ENCODE measurements at places on chromosomes 11 and 22.
A peak's percentile ranks its signal among the peaks of the same experiment; 100 is the strongest.

DNA sequence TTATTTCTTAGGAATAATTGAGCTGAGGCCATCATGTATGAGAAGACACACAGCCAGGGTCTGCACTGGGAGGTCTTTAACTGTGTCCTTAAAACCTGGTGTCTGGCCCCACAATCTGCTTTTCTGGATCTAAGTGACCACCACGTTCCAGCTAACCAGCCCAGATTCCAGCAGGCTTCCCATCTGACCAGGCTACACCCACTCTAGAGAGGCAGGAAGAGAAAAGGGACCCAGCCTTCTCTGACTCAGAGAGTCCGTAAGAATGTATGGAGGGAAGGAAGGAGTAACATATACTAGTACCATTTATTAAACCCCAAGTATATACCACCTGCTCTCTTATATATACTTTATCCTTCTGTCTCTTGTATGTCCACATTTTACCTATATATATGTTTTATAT, 80.1 kb downstream of the LDLRAD3 start:
- peak; percentile 61 for DNase-seq

DNA sequence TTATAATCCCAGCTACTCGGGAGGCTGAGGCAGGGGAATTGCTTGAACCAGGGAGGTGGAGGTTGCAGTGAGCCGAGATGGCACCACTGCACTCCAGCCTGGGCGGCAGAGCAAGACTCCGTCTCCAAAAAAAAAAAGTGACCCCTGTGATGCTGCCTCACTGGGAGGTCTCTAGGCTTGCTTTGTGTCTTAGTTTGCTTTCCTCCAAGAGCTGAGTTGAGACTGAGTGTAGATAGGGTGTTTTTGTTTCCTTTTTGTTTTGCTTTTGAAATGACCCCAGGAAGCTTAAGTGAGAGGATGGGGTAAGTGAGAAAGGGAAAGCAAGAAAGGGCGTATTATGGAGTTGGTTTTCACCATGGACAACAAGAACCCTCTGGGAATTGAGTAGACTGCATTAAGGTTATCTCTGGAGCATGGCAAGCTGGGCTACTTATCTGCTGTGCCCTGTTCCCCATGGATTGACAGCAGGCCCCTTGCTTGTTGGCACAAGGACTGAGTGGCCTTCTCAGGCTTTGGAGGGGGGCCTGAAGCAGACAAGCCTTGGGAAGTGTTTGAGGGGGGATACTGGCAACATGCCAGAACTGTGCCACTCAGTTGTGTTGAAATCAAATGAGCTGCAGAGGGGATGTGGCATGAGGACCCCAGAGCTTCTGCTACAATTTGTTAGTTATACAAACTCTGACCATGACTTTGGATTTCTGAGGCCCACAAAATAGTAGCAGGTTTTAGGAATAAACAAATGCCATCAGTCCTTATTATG, 300.6 kb upstream of the C11orf87 start:
- DNase-seq = no peak

DNA sequence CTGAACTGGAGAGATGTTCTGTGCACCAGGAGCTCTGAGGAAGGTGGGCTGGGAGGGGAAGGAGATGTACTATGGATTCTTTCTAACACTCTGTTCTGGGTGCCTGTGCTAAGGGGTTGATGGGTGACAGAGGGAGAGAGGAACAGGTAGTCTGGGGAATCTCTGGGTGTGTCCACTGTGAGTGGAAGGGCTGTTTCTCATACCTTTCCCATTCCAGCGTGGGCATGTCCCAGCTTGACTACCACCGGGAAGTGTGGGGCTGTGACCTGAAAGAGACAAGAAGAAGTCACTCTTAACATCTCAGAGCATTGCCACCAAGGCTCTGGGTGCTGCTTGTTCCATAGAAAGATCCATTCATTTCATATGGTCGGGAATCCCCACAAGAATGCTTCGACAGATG, 121.9 kb downstream of the FBXO7 start:
- no peak for DNase-seq

GRCh38 chr11:22192642-22193347, at the start of gene ANO5:
Gene ANO5, plus strand, starts transcription at chr11:22193085. Its CDS starts 408 bp downstream, at chr11:22193493.
- DNase-seq = no peak

DNA sequence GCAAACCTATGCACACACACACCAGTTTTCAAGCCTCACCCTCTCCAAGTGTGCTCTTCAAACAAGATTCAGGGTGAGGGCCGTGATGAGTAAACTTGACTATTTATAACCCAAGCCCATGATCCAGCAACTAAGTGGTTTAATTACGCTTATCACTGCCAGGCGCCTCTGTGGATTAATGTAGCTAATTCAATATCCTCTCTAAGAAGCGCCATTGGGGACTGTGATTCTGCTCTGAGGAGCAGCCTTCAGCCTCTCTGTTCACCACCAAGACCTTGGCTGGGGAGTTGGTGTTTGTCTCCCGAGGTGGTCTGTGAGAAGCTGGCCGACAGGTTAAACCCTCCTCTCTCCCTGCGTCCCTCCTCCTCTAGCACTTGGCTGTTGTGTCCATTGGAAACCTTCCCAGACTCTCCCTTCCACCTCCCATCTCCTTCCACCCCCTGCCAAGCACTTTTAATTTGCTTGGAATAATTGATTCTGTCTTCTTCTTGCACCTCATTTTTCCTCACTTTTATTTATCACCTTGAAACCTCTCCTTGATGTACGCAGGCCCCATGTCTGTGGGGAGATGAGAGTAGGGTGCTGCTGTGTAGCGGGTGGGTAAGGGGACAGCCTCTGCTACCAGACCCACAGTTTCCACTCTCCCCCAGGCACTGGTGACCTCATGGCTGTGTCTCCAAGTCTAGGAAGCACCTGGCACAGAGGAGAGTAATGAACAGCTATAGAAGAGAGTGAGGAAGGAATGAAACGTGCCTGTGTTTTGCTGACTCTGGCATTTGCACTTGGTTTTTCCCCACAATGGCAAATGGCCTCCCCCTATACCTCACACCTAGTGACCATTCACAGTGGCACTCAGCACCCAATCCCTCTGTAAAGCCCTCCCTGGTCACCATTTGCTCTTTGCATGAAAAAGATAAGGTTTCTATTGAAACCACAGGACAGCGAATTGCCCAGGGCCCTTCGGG, 236.6 kb downstream of the GRIK4 start:
- no peak for DNase-seq

DNA sequence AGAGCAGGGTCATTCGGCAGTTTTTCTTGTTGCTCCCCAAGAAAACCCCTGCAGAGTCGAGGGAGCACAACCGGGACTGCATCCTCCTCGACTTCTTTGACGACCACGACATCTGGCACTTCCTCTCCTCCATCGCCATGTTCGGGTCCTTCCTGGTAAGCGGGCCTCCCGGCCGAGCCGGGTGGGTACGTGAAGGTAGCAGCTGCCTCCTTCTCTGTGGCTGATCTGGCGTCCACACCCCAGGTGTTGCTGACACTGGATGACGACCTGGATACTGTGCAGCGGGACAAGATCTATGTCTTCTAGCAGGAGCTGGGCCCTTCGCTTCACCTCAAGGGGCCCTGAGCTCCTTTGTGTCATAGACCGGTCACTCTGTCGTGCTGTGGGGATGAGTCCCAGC, 3.4 kb upstream of the TAGLN start:
- no peak for DNase-seq

GRCh38 chr22:45082795-45083194, 73.0 kb upstream of the PHF21B start:
- DNase-seq = peak; percentile 44

GRCh38 chr11:44304091-44305025, 5.6 kb downstream of the ALX4 start:
- no peak for DNase-seq

GRCh38 chr22:44780876-44781449, 28.6 kb downstream of the ARHGAP8 start:
- DNase-seq = no peak

GRCh38 chr22:47178339-47178738, 415.9 kb downstream of the TBC1D22A start:
- DNase-seq = no peak

DNA sequence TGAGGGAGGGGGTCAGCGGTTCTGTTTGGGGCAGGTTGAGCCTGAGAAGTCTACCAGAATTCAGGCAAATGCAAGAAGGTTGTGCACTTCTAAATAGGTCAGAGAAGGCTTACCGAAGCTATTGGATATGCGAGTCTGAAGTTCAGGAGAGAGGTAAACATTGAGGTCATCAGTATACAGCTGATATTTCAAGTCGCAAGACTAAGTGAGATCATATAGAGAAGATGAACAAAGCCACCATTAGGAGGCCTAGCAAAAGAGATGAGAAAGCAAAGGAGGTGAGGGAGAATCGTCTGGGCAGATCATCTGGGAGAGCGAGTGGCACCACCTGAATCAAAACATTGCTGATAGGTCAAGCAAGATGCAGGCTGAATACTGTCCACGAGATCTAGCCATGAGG, 430.6 kb downstream of the BUD13 start:
- no peak for DNase-seq

- DNase-seq = no peak
Observed at GRCh38 chr11:60771879-60772525, 13.1 kb upstream of the MS4A10 start.

DNA sequence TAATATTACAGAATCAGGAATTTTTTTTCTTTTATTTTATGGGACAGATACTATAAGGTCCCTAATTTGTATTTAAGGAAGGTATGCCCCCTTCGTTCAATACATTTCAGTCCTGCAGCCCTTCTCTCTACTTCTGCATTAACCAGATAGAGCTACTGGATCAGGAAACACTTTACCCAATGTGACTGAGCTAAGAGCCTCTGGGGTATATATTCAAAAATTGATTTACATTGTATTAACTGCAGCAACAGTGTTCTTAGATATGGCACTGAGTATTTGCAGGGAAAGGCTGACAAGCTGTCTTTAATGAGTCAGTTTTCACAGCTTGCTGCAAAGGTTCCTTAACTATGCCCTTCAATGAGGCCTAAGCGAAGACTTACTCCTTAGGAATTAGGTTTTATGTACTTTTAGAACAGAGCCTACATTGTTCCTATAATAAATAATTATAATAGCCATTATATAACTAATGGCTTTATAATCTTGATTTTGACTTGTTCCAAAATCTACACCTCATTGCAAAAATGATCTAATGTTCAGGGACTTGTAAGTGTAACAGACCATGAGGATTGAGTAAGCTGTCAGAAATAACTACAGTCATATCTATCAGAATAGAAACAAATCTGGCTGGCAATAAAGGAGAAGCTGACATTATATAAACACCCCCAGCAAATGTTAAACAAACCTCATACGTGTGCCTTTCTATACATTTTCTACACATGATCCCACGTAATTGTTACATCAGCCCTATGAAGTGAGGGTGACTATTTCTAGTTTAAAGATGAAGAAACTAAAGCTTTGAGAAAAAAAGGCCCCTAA, 55.0 kb downstream of the DDI1 start:
- no peak for DNase-seq
